ENCODE measurements at places on chromosomes 12 and 14.

DNA sequence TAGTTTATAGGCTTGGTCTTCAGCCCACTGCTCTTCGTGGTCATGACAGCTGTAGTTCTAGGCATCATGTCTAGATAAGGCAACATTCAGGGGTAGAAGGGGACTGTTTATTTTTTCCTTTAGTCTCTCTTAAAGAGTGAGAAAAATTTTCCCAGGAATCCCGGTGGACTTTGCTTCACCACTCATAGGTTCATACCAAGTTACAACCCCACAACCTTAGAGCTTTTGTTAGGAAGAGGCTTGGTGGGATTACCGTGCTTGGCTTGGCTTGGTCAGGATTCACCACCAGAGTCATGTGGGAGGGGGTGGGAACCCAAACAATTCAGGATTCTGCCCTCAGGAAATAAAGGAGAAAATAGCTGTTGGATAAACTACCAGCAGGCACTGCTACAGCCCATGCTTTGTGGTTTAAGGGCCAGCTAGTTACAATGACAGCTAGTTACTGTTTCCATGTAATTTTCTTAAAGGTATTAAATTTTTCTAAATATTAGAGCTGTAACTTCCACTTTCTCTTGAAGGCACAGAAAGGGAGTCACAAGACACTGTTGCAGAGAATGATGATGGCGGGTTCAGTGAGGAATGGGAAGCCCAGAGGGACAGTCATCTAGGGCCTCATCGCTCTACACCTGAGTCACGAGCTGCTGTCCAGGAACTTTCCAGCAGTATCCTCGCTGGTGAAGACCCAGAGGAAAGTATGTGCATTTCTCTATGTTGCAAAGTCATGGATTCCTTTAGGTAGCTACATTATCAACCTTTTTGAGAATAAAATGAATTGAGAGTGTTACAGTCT, 25.9 kb upstream of the PAPLN start:
- no peak for DNase-seq

DNA sequence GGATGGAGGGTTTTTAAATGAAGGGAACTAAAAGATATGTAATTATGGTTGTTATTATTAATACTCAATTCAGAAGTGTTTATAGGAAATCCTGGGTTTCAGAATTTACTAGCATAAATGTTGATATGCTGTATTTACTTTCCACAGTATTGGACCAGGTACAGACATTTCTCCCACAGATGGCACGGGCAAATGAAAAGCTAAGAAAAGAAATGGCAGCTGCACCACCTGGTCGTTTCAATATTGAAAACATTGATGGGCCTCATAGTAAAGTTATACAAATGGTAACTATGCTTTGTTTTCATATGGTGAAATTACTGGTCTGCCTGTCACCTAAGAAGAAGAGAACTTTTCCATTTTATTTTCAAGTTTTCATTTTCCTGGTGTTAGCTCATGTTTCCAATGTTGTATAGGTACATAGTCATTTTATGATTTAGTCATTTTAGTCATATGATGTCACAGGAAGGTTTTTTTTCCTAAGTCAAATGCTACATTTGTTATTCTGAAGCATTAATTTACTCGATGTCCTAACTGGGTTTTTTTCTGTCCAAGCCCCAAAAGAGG, 5.5 kb downstream of the NOPCHAP1 start:
- DNase-seq: no peak

- DNase-seq: no peak
Measured at GRCh38 chr14:87996291-87996592, 3.3 kb upstream of the GALC start.

- DNase-seq: no peak
Measured at GRCh38 chr14:53016491-53016890, 65.6 kb upstream of the FERMT2 start.

- DNase-seq: no peak
Measured at GRCh38 chr12:57128519-57129247, 400 bp downstream of the LRP1 start.

GRCh38 chr14:75283162-75283832, 4.7 kb downstream of the FOS start:
- DNase-seq: no peak
